ENCODE measurements at places on chromosomes 7 and 10.

GRCh38 chr10:14405076-14406065, 74.6 kb upstream of the FRMD4A start:
- DNase-seq: no peak

DNA sequence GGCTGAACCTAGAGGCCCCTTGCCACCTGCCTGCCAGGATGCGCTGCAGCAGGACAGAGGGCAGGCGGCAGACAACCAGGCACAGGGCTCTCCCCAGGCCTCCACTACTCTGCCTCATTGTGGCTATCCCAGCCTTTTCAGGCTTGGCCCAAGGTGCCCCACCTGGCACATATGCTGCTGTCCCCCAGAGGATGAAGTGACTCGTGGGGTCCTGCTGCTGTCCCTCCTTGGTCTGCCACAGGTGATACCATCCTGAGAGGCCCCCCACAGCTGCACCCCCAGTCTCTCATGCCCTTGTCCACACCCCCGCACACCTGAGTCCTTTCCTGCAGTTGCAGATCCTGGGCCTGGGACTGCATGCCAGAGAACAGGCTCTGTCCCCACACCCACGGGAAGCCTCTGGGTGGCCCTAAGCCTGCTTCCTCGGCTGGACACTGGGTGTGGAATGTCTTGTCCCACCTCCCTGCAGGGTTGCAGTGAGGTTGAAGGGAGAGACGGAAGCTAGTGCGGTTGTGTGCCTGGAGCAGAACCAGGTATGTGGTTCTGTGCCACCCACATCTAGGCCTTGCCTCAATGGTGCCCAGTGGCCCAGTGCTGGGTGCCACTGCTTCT, 55.3 kb downstream of the RASGEF1A start:
- DNase-seq: no peak

DNA sequence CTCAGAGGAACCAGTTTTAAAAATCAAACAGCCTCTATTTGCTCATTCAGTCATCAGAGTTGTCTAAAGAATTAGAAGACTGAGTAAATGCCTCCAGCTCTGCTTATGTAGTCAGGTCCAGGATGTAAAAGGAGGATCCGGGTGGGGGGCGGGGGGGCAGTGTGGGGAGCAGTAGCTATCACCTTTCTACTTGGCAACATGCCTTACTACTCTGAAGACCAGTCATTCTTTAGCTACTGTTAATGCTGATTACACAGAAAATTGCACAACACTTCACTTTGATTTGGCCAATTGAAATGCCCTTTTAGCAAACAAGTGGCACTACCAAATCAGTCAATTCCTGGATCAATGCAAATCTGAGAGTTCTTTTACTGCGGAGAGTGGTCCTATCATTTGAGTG, 164.2 kb downstream of the NXPH1 start:
- DNase-seq: no peak

DNA sequence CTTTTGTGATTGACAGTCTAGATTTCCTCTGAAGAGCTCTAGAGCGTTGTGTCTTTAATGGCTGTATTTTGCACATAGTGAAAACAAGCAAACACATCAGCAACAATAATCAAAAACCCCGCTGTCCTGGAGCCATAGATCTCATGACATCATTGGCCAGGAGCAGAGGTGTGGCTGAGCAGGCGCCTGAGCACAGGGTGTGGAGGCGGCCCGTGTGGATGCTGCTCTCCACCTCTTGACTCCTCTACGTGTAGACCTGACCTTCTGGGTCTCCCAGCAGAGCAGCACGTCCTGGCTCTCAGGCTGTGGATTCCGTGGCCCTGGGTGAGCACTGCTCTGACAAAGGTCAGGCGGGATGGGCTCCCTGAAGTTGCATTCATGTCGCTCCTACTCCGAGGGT, 63.0 kb upstream of the INSYN2A start:
- DNase-seq: no peak

DNA sequence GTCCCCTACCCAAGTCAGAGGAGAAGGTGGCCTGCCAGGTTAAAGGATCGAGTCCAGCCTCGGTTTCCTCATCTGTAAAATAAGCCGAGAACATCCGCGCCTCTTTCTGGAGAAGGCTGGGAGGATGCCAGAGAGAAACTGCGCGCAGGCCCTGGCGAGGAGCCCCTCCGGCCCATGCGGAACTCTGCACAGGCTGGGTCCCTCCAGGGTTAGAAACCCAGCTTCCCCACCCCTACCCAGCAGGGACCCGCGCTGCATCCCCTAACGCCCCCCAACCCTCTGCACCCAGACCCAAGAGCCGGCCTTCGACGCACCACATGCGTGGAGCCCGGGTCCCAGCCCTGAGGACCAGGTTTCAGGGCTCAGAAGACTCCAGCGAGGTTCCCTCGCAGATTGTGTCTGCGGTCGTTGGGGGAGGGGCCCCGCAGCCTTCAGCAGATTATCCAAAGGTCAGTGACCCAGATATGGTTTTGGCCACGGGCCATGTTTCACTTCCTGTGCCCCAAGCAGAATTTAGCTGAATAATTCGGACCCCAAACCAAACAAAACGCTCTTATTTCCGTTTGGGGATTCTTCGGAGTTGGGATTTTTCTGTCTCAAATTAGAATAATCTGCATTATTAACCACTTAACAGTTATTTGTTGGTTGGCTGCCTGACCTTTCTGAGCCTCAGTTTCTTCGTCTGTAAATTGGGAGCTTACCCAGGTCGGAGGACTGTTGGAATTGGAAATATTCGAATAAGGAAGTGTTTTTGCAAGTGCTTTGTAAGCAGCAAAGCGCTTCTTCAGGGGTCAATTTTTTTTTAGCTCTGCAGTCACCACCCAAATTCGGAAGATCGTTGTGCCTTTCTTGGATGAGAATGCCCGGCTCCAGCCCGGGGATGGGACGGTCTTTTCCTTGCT, 167.7 kb downstream of the UBE2H start:
- DNase-seq: no peak

GRCh38 chr7:28217143-28217542, 36.5 kb upstream of the JAZF1 start:
- DNase-seq: no peak

- DNase-seq: no peak
Measured at GRCh38 chr10:62853710-62854109, 37.5 kb upstream of the EGR2 start.

DNA sequence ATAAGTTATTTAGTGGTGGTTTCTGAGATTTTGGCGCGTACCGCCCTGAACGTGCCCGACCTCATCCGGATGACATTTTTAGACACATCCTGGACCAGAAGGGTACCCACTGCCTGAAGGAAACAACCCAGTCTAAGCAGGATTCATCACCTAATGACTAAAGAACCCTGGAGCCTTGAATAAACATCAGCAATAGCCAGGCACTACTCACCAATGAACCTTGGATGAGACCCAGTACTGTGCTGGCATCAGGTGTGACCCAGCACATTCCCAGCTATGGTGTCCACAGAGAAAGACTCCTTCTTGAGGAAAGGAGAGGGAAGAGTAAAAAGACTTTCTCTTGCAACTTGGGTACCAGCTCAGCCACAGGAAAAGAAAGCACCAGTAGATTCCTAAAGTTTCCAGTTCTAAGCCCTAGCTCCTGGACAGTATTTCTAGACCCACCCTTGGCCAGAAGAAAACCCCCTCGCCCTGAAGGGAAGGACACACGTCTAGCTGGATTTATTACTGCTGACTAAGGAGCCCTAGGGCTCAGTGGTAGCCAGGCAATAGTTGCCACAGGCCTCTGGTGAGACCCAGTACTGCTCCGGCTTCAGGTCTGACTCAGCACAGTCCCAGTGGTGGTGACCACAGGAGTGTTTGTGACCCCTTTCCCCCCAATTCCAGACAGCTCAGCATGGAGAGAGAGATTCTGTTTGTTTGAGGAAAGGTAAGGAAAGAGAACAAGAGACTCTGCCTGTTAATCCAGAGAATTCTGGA, 32.5 kb downstream of the ZNF277 start:
- DNase-seq: no peak

- DNase-seq: no peak
Measured at GRCh38 chr10:97190450-97190849, 4.7 kb upstream of the SLIT1 start.

DNA sequence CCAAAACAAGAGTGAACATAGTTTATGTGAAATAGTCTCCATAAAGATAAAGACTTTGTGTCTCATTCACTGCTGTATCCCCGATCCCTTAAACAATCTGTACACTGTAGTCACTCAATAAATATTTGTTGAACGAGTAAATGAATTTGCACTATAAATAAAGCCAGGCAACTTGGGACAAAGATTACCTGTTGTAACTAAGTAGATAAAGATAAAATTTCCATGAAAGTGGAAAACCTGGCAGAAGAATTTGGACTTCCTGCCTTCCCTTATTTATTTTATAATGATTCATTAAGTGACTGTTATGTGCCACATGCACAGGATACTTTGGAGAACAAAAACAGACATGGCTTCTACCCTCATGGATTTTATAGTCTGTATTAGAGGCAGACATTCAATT, 277.7 kb upstream of the KAT6B start:
- DNase-seq: no peak

DNA sequence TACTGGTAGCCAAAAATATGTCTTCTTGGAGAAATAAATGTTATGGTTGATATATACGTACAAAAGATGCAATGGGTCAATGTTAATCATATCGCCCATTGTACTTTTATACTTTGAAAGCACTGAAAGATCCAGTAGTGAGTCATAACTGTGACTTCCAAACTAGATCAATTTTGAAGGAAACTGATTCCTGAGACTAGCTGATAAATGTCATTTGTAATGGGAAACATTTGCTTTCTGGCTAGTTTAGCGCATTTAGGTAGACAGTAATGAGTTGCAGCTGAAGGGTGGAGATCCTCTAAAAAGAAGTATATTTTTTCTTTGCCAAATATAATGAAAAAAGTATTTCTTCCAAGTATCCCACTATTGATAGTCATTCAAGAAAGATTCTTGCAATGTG, 53.5 kb upstream of the ARHGAP21 start:
- DNase-seq: no peak

DNA sequence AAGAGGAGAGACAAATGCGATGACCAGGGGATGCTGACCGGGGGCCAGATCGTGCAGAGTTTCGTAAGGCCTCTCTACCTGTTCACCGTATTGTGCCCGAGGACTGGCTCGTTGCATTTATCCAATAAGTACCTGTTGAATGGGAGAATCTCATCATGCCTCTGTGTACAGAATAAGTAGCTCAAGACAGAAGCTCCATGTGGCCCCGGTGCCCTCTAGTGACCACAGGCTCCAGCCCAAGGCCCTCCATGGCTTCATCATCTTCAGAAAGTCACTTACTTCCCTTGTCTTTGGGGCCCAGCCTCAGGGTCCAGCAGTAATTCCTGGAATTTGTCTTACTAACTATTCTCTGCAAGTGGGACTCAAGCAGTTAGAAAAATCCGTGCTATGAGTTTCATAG, 151.0 kb downstream of the CHN2 start:
- no peak for DNase-seq

GRCh38 chr7:19932549-19933249, 159.3 kb upstream of the TMEM196 start:
- DNase-seq: peak; percentile 32

All from D721Med (cell line).